ENCODE measurements at places on chromosomes 5 and 9.

DNA sequence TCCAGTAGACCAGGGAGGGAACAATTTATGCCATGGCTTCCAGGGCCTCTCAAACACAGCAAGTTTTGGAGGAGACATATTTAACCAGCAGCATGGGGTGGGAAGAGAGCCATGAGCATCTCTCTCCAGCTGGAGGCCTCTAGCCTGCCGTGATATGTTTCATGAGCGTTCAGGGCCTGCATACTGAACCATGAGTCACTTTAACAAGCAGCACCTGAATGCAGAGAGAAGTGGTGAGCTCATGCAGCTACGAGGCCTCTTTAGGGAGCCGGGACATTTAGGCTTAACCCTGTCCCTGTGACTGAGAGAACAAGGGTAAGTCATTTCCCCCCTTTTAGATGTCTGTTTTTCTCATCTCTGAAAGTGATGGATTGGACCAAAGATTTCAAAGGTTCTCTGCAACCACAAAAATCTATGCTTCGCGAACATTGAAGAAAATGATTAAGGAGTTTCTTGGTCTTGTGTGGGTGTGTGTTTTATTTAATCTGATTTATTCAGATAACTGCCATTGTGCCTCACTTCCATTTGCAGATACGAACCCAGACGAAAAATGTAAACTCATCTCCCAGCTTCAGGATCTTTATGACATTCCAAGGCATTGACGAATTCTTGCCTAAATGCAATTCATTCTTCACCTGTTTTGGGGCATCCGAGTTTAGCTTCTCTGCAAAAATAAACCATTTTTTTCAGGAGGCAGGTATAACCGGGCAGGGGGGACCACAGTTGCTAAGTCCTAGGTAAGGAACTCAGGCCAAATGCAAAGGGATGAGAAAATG is 157.0 kb downstream of the GABBR2 start:
- no peak for DNase-seq

DNA sequence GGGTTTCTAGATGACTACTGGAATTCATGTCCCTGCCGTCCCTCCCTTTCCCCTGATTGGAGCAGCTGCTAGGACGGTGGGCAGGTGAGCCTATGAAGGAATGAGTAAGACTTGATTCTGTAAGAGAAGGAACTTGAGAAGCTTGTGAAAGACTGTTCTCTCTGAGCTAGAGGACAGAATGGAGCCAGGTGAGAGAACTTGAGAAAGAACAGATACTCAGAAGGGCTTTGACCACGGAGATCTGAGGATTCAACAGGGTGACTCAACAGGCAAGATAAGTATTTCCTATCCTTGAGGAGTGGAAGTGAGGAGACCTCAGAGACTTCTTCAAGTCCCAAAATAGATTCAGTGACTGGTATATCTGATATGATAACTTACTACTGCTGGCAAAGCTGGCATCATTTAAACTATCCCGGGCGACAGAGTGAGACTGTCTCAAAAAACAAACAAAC is 41.9 kb downstream of the HSDL2 start:
- no peak for DNase-seq

DNA sequence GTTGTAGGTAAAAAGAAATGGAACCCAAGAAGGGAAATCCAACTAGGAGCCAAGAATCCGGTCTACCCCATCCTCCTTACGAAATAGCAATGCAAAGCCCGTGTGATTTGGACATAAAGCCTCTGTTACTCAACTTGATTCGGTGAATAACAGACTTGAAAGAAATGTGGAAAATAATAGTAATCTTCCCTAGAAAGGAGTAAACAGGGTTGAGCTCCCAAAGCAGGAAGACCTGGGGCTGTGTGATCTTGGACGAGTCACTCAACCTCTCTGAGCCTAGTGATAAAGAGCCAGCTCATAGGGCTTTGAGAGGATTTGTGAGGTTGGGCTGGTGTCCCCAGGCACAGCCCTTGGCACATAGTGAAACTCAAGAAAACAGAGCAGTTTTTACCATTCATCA is 42.7 kb upstream of the IL17B start:
- no peak for DNase-seq

DNA sequence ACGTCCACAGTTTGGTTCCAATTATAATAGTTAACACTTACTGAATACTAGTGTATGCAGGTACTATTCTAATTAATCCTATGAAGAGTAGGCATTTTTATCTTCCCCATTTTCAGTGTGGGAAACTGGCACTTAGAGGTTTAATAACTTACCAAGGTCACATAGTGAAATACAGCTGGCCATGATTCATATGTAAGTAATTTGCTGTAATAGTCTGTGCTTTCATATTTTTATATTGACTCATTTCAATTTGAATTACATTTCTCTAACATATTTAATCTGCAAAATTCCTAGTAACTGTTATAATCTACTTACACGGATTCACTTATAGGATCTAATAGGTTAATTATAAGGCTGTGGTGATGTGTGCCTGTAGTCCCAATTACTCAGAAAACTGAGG is 19.4 kb downstream of the CCNH start:
- DNase-seq, result no peak

DNA sequence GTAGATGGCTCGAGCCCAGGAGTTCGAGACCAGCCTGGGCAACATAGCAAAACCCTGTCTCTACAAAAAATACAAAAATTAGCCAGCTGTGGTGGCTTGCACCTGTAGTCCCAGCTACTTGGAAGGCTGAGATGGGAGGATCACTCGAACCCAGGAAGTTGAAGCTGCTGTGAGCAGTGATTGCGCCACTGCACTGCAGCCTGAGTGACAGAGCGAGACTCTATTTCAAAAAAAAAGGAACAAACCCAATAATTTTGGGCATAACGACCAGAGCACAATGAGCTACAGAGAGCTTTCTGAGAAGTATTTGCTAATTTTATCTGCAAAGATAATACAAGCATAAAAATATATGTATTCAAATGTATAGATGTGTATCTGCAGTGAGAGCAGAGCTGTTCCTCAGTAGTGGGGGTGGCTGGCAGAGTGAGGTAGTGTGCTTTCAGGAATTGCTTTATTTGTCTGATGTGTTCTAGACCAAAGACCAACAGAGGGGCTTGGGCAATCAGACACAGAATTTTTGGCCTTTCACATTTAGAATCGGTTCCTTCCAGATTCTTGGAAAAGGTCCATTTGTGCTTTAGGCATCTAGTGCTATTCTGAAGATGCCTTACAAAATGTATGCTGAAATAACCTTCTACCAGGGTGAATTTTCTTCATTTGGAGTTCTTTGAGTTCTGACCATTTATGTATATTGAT is 5.2 kb downstream of the DOCK8 start:
- no peak for DNase-seq

GRCh38 chr9:7762600-7762999 is 37.0 kb downstream of the DMAC1 start:
- no peak for DNase-seq

DNA sequence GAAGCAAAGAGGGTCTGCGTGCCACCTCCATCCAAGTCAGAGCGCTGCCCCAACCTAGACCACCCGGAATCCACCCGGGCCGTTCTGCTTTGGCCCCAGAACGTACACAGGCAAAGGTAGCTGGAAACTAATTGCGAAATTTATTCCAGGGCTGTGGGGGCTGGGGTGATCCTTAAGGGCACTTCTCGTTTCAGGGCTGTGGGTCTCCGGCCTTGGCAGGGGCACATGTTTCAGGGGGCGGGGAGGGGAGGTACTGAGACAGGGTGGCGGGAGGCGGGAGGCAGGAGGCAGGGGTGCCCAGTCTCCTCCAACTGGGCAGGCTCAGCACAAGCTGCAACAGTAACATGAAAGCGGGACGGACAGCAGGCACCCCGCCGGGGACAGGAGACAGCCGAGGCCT is 26.1 kb downstream of the NR5A1 start:
- DNase-seq, result no peak

- DNase-seq, result no peak
These were observed 399.5 kb downstream of the ENC1 start for GRCh38 chr5:74240783-74241750.

- DNase-seq, result no peak
These were observed 2.7 kb upstream of the ITK start for GRCh38 chr5:157177953-157178352.

DNA sequence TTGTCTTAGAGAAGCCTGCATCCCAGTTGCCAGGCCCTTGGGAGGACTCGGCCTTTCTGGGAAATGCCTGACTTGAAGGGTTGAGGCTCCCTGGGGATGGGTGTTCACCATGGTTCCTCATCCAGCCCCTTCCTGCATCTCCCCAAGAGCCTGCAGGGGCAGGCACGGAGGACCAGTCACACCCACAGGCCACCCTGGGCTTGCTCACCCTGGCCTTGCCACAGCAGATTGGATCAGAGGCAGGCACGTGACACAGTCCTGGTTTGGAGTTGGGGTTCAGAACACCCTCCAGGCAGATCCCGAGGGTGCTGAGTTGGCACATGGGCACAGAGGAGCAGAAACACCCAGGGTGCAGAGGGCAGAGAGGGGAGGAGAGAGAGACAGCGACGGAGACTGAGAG is 286.1 kb downstream of the PBX3 start:
- no peak for DNase-seq

GRCh38 chr5:1293416-1294205 is 1.3 kb downstream of the TERT start:
- no peak for DNase-seq

GRCh38 chr5:36079200-36079781 is 12.6 kb upstream of the UGT3A2 start:
- DNase-seq, result no peak

DNA sequence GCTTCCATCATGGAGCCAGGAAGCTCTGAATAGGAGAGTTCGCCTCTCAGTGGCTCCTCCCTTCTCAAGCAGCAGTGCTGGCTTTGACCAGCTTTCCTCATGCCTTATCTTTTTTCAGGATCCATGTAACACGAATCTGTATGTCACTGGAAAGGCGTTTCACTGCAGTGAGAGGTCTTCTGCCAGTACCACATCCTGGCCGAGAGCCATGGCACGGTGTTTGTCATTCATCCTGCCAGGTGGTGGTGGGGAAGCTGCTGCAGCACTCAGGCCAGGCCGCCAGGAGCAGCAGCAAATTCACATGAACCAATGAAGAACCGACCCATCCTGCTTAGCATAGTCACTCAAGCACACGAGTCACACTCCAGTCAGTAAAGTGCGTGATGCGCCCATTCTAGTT is 179.0 kb downstream of the FANCC start:
- no peak for DNase-seq

- DNase-seq, result no peak
These were observed 116.1 kb downstream of the TMEM174 start for GRCh38 chr5:73288803-73289720.

DNA sequence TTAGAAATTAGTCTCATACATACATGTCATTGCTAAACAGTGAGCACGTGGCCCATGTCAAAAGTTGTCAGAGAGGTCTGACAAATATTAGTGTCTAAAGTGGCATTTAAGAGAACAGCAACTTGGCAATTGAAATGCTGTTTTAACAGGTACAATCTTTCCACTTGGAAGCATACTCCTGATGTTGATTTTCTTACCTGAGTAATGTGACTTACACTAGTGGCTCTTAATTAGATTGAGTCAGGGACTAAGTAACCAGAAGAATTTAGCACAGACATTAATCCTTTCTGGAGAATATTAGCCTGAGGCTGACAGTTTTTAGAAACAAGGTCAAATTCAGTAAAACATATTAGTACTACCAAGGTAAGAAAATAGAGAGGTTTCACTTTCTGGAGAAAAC is 357.0 kb upstream of the ZNF608 start:
- no peak for DNase-seq

DNA sequence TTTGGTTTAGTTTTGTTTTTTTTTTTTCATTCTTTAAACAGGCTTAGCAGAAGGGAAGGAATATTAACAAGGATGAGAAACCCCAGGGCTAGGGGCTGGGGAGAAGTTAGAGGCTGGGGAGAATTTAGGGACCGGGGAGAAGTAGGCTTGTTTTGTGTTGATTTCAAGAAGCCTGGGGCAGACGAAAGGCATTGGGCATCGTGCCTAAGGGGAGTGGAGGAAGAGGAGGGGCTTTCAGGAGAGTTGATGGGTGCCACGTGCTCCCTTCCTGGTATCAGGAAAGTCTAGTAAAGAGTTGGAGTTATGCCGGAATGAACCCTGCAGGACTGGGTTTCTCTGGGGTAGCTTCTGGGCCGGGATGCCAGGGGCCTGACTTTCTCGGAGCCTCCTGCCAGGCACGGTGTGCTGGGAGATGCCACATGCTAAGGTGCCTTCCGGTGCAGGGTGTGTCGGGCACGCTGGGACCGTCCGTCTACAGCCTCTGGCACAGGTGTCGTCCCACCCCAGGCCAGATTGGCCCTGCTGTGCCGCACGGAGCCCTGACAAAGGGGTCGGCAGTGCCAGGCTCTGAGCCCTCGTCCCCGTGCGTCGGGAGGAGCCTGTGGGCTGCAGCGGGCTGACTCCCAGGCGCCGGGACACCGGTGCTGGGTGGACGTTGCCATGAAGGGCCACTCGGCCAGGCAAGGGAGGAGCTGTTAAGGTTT is 159.9 kb downstream of the OLFM1 start:
- no peak for DNase-seq

GRCh38 chr5:14580398-14581034 is 1.1 kb upstream of the OTULINL start:
- no peak for DNase-seq

- DNase-seq, result no peak
These were observed 1.2 kb upstream of the GRK6 start for GRCh38 chr5:177425196-177425800.

DNA sequence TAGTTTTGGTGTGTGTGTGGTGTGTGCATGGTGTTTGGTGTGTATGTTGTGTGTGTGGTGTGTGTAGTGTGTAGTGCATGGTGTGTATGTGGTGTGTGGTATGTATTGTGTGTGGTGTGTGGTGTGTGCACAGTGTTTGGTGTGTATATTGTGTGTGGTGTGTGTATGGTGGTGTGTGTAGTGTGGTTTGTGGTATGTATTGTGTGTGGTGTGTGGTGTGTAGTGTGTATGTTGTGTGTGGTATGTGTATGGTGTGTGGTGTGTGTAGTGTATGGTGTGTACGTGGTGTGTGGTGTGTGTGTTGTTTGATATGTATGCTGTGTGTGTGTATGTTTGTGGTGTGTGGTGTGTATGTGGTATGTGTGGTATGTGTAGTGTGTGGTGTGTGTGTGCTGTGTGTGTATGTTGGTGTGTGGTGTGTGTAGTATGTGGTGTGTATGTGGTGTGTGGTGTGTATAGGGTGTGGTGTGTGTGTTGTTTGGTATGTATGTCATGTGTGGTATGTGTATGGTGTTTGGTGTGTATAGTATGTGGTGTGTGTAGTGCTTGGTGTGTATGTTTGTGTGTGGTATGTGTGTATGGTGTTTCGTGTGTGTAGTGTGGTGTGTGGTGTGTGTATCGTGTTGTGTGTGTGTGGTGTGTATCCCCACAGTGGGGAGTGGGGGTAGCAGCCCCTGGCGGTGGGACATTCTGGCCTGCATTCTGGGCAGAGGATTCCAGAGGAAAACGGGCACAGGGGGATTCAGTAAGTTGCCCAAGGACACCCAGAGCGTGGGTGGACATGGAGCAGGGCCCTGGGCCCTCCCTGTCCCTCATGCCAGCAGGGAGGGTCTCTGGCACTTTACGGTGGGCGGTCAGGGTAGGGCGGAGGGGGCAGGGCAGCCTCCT is 79.7 kb downstream of the HMCN2 start:
- no peak for DNase-seq

- DNase-seq, result no peak
These were observed 24.9 kb downstream of the GNAQ start for GRCh38 chr9:78006734-78007133.

- no peak for DNase-seq
These were observed 13.4 kb downstream of the SLC44A1 start for GRCh38 chr9:105257809-105258208.
